NCI-H2029 (cell line): ENCODE measurements at places on chromosomes 7 and 10.

- DNase-seq: no peak
These were observed 90.0 kb upstream of the GATAD1 start for GRCh38 chr7:92357260-92357659.

GRCh38 chr7:151386301-151387160, 23.3 kb downstream of the WDR86 start:
- DNase-seq: no peak

DNA sequence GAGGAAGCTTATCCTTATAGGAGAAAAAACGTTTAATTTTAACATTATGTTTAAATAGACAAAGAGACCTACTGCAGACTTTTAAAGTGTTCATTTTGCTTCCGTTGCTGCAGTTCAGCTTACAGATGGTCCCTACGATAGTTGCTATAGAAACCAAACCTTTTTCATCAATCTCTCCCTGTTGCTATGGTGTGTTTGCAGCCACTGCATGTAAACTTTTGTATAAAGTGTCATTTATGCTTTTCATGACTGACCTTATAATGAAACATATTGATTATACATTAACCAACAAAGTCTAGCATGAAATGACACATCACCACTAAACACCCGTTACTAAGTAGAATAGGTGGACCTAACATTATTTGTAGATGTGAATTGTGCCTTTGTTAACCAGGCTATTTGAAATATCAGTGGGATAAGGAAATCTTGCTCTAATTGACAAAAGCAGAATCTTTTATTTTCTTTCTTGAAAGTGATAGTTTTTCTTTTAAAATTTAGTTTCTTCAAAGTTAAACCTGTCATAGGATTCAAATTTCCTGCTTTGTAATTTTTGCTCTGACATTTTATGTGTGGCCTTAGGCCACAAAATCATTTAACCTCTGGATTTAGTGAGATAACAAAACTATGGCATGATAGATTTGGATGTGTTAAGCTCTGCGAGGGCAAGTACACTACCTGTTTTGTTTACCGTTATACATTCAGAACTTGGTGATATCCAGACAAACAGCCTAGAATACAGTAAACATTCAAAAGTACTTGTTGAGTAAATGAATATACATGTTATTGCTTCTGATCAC, 64.0 kb downstream of the CACNB2 start:
- no peak for DNase-seq

GRCh38 chr7:3094701-3095445, 51.2 kb upstream of the CARD11 start:
- DNase-seq: no peak

- no peak for DNase-seq
These were observed 63.1 kb upstream of the CACNA2D1 start for GRCh38 chr7:82506702-82507101.

- DNase-seq: no peak
These were observed 20.4 kb downstream of the CCNY start for GRCh38 chr10:35356725-35357092.

DNA sequence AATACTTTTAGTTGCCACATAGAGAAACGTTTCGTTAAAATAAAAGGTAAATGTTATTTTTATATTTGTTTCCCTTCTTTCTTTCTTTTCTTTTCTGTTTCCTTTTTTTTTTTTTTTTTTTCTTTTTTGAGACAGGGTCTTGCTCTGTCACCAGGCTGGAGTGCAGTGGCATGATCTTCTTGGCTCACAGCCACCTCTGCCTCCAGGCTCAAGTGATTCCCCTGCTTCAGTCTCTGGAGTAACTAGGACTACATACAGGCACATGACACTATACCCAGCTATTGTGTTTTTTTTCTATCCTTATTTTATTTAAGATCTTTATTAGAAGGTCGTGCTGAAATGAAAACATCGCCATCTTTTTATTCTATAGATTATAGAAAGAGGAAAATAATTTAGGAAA, 661.8 kb upstream of the MBL2 start:
- no peak for DNase-seq

GRCh38 chr10:17454161-17455014, at the start of gene ST8SIA6:
Gene ST8SIA6 (minus strand): TSS chr10:17454595. CDS start chr10:17454255, 340 bp downstream.
- DNase-seq: no peak

- DNase-seq: no peak
These were observed 87.6 kb downstream of the VSTM2A start for GRCh38 chr7:54629771-54630170.

GRCh38 chr7:108142675-108143259, 12.6 kb upstream of the LAMB4 start:
- DNase-seq: no peak

DNA sequence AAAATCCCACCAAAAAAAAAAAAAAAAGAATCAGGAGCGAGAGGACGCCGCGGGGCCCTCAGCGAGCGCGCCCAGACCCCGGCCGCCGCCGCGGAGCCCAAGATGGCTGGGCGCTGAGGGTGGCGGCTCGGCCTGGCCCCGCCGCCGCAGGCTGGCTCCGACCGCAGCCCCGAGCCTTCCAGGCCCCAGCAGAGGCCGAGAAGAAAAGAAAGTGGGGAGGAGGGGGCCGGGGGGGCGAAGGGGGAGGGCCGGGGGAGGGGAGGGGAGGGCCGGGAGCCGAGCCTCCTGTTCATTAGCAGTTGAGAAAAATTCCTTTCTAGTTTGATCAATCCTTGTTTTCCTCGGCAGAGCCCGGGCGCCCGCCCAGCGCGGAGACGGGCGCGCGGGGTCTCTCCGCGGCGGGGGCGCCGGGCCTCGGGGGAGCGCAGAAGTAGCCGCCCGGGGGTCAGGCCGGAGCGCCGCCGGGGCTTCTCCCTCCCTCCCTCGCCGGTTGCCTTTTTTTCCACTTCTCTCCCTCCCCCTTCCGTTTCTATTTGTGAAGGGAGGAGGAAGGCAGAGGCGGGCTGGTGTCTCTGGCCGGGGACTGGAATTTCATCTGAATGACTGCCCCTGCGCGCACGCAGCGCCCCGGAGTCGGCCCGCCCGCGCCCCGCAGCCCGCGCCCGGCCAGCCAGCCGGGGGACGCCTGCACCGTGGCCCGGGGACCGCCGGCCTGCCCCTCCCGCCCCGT, 778 bp upstream of the TRIM8 start:
- DNase-seq: peak; percentile 12

- DNase-seq: no peak
These were observed 32.6 kb downstream of the BEND7 start for GRCh38 chr10:13496164-13496563.

- peak; percentile 36 for DNase-seq
These were observed 96.9 kb upstream of the CCDC71L start for GRCh38 chr7:106757846-106758245.

DNA sequence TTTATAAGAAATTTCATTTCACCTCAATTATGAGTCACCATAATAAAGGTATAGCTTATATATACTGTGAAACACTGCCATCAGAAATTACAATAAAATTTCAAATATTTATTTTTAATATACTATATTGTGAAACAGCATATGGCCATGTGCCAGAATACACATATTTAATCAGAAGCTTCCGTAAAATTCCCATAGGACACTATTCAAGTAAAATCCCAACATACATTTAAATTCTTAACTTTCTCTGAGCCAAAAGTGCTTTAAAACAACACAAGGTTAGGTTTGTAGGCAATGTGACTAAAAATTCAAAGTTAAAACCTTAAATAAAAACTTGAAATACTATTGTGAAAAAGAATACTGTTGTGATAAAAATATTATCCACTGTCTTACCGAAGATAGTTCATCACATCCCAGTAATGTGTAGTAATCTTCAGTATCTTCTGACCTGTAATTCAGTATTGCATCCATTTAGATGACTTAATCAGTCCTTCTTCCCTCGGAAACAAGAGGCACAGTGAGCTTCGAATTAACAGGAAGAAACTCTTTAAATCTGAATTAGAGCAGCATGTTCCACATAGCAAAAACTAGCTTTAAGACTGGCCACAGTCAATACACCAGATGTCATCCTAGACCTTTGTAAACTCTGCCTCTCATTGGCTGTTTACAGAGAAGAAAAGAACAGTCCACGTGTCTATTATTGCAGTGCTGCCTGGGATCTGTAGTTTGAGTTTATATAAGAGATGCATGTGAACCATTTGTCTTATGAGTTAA, at the start of gene DNAJC12:
TSS of gene DNAJC12 (minus strand) at position 648 of the 774 bp plus-strand sequence. CDS start at position 471, 177 bp downstream.
- peak; percentile 78 for DNase-seq

DNA sequence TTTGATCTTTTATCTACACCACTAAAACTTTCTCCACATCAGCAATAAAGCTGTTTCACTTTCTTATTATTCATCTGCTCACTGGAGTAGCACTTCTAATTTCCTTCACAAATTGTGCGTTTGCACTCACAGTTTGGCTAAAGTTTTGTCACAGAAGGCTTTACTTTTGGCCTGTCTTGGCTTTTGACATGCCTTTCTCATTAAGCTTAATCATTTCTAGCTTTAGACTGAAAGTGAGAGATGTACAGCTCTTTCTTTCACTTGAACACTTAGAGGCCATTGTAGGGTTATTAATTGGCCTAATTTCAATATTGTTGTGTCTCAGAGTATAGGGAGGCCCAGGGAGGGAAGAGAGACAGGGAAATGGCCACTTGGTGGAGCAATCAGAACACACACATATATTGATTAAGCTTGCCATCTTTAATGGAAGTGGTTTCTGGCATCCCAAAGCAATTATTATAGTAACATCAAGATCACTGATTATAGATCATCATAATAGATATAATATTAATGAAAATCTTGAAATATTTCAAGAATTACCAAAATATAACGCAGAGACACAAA, 512.5 kb downstream of the ETV1 start:
- no peak for DNase-seq
